ENCODE measurements at places on chromosomes 2 and 18.
A peak's percentile ranks its signal among the peaks of the same experiment; 100 is the strongest.

DNA sequence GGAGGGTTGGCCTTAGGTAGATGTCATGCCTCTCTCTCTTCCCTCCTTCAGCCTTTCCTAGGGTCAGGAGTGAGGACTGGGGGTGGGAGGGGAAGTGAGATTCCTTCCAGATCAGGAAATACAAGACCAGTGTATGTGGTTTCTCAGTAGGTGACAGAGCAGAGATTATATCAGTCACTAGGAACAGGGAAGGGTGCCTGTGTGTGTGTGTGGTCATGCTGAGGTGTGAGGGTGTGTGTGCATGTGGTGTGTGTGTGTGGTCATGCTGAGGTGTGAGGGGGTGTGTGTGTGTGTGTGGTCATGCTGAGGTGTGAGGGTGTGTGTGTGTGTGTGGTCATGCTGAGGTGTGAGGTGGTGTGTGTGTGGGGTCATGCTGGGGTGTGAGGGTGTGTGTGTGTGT lies 259.8 kb downstream of the LOXHD1 start:
- no peak for DNase-seq

GRCh38 chr2:235711527-235711926 lies 217.7 kb downstream of the AGAP1 start:
- DNase-seq = no peak

DNA sequence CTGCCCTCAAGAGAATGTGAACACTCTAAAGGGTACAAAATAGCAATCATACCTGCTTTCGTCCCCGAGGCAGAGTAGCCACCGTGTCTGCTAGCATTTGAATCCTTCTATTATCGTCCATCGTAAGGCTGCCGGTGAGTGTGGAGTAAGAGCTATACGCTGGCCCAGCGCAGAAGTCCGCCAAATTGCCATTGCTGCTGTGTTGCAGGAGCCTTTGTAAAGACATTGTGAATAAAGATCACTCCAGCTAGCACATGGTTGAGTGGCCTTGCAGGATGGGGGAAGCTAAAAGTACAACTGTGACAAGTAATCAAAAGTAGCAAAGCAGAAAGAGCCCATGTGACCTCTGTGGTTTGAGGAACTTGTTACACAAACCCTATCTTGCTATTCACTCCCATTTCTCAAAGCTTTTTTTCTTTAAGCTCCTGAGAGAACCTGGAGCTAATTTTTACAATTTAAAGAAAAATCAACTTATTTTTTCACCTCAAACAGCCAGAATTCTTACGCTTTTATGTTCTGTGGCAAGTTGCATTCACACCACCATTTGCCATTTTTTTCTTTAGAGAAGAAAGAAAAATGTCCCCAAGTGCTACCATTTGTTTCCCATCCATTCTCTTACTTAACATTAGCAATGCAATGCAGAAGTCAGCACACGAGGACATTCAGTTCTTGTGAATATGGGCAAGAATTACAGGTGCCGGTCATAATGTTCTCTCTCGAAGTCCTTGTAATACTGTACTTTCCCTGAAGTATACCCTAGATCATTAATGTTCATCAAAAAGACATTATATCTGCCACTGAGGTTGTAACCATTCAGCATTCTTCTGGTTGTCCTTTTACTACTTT lies at the start of gene CYTIP:
Gene CYTIP (minus strand): TSS at position 295 of the 846 bp plus-strand sequence. CDS start 69 bp downstream, at position 226.
- no peak for DNase-seq

DNA sequence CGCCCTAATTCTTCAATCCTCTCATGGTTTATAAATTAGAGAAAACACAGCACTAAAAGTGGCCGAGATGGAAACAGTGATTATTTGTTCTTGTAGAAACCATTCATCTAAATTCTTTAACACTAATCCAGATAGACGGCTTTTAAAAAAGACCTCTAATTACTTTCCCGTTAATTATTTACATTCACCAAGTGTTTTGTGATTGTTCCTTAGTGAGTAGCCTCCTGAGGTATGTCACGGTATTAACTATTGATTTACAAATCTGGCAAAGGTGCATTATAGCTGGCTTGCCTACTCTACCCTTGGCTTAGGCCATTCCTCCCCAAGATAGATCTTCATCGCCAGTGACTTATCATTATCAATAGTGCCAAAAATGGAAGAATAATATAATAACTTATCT lies 436.4 kb upstream of the ST6GAL2 start:
- no peak for DNase-seq

GRCh38 chr2:46718784-46719183 lies 196.8 kb downstream of the MCFD2 start:
- DNase-seq = no peak

- no peak for DNase-seq
Measured at GRCh38 chr2:32805104-32806095, 141.4 kb upstream of the LTBP1 start.

DNA sequence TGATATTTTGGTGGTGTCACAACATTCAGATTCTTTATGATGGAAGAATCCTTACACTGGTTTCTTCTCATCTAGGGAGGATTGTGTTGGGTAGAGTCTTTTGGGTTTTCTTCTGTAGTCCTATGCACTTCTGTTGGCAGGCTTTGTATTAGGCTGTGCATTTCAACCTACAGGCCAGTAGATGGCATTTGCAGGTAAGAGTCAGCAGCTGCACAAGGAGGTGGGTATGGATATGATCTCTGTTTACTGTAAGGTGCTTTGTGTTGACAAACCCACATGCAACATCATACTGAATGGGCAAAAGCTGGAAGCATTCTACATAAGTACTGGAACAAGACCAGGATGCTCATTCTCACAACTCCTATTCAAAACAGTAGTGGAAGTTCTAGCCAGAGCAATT lies 656.8 kb downstream of the METTL4 start:
- DNase-seq = no peak

- DNase-seq = no peak
Measured at GRCh38 chr2:443741-444140, 155.8 kb upstream of the ALKAL2 start.

DNA sequence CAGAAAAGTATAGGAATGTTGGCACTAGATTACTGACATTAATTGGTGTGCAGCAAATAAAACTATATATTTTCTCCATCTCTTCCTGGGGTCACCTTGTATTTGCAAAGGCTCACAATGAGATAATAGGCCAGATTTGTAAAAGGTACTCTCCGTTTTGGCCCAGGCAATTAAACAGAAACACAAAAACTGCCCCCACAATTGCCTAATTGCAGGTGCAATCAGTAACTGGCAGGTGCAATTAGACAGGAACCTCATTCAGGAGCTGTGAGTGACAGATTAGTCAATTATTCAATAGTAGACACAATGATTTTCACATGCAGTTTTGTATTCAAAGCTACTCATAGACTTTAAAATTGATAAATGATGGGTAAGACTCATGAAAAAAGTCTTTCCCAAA lies 451.4 kb upstream of the ID2 start:
- peak; percentile 14 for DNase-seq

DNA sequence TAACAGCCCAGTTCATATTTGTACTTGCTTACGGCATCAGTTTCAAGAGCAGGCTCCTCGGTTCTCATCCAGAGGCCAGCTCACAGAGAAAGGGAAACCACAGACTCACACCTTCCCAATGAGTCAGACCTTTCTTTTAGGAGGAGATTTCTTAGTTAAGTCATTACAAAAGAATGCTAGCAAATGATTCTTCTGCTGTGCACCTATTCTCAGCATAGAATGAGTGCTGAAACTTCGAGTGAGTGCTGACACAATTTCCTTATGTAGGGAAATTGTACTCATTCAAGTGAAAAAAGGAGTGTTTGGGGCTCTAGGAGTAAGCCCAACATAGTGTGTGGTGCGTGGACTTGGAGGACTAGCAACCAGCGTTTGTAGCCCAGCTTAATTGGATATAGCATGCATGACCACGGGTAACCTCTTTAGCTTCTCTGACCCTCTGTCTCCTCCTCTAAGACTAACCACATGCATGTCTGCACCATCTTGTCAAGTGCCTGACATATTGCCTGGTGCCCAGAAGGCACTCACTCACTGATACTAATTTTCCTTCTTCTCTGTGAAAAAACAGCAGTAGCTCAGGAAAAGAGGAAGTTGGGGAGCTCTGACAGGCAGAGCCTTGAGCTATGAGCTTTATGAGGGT lies 87.0 kb downstream of the ALPK2 start:
- DNase-seq = no peak

DNA sequence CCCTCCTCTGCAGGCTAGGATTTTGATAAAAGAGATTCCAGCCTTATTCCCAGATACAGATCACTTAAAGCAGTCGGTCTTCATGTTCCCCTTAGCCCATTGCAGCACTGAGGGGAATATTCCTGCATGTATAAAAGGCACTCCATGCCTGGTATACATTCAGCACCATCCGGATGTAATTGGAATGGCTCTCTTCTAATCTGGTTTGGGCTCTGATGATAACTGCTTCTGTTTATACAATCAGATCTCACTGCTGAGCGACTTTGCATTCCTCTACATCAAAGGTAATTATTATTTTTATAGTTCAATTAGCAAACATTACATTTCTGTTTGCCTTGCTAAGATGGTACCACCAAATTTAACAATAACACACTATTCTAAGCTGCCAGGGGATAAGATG lies 746.9 kb upstream of the CELF4 start:
- DNase-seq = no peak

GRCh38 chr18:78773819-78774218 lies 205.8 kb upstream of the SALL3 start:
- DNase-seq = no peak

DNA sequence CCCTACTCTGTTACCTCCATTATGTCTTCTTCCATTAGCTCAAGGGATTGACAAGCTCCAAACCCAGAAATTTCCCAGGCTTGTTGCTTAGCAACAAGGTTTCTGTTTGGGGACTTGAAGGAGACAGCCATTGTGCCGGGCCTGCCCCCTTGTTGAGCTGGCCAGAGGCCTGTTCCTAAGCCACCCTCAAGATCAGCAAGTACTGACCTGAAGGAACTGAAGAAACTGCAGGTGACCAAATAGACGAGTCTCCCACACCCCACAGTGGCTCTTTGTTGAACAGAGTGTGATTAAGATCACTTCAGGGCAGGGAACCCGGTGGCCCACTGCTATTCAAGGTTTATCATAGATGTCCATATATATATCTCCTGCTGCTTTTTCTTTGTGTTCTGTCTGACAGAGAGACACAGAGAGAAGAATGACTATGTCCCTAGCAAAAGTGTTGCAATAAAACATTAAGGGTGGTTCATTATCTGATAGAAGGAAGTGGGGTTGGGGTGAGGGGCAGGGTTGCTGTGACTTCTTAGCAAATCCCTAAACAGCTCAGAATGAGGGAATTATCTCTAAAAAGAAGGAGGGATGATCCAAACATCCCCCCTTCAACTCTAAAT lies 69.2 kb downstream of the RNF144A start:
- peak; percentile 13 for DNase-seq

GRCh38 chr2:147760984-147761383 lies 83.8 kb upstream of the ACVR2A start:
- DNase-seq = no peak

GRCh38 chr18:11906926-11907874 lies 917 bp downstream of the MPPE1 start:
- DNase-seq = no peak

DNA sequence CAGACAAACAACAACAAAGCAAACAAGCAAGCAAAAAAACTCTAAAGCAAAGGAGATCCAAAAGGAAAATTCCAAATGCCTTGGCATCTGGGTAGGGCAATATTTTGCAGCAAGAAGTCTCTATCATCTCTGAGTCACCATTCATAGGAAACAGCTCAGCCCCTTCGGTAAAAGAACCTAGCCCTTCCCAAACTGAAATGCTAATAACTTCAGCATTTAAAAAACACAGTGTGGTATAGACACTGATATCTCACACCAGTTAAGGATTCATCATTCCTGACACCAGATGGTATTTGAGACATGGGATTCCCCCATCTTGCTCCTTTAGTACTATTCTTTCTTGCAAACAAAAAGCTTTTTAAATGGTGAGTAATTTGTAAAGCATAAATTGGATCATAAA lies 491.8 kb downstream of the TXNL1 start:
- no peak for DNase-seq

- no peak for DNase-seq
Measured at GRCh38 chr2:168814939-168815907, 12.8 kb downstream of the NOSTRIN start.

- DNase-seq = no peak
Measured at GRCh38 chr2:11872948-11873269, 126.5 kb downstream of the LPIN1 start.

- DNase-seq = no peak
Measured at GRCh38 chr2:120978359-120979050, 242.8 kb downstream of the GLI2 start.

- no peak for DNase-seq
Measured at GRCh38 chr18:23784832-23785245, 95.6 kb downstream of the LAMA3 start.

DNA sequence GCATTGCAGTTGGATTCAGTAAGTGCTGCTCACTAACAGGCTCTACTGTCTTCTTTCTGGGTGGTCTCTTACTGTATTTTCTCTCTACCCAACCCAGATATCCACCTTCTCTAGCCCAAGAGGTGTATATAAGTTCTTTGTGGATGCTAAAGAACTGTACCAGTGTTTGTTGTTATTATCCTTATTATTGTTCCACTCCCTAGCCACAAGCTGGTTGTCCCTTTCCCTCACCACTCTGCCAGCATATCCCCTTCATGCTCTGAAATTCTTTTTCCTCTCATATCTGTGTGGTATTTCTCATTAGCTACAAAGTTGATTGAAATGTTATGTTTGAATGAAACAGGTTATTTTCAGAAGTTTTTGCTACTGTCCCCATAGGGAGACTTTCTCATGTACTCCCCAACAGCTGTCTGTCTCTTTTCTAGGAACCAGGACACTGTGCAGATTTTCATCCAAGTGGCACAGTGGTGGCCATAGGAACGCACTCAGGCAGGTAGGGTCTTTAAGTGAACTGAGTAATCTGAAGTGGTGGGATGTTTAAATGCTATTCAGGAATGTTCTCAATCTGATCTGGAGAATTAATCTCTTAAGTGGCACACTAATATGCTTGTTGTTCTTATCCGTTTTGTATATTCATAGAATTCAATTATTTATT lies 56.8 kb downstream of the COX7A2L start:
- no peak for DNase-seq

- DNase-seq = no peak
Measured at GRCh38 chr2:120381661-120382060, 35.7 kb downstream of the INHBB start.

- no peak for DNase-seq
Measured at GRCh38 chr2:221200184-221200839, 371.8 kb downstream of the EPHA4 start.

Data from NCI-H1436 (cell line).